ENCODE measurements at places on chromosomes 11 and 22.

DNA sequence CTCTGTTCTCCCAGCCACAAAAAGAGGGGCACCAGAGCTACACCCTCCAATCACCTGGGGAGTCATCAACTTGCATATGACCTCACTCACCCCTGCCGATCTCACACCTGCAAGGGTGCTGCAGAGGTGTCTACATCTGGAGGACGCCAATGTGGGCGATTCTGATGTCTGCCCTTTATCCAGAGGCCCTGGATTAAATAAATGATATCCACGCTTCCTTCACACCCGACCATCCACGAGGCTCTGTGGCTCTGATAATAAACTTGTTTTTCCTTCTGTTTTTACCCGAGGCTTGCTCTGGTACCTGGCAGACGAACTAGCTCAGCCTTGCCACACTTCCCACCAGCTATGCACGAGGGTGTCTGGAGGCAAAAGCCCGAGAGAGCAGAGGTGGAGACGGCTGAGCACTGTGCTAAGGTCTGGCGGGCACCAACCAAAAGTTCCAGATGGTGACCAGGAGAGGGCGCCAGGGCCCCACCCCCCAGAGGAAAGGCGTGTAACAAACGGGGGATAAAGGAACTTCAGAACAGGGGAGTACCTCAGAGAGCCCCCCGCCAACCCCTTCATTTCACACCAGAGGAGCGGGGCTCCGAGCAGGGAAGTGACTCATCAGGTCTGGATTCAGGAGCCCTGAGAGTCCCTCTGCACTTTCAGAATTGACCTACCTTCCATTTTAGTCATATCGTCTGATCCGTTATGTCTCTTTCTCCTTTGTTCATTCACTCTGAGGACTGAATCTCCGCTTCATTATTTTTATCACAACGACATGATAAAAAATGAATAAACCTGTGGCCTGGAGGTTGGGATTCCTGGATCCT, 13.5 kb downstream of the SCN3B start:
- DNase-seq: peak; percentile 57

GRCh38 chr11:126823274-126823673, 177.3 kb downstream of the KIRREL3 start:
- DNase-seq: no peak

- no peak for DNase-seq
Measured at GRCh38 chr11:115452241-115452640, 52.0 kb downstream of the CADM1 start.

GRCh38 chr11:64178951-64179639, 6.9 kb upstream of the STIP1 start:
- no peak for DNase-seq

DNA sequence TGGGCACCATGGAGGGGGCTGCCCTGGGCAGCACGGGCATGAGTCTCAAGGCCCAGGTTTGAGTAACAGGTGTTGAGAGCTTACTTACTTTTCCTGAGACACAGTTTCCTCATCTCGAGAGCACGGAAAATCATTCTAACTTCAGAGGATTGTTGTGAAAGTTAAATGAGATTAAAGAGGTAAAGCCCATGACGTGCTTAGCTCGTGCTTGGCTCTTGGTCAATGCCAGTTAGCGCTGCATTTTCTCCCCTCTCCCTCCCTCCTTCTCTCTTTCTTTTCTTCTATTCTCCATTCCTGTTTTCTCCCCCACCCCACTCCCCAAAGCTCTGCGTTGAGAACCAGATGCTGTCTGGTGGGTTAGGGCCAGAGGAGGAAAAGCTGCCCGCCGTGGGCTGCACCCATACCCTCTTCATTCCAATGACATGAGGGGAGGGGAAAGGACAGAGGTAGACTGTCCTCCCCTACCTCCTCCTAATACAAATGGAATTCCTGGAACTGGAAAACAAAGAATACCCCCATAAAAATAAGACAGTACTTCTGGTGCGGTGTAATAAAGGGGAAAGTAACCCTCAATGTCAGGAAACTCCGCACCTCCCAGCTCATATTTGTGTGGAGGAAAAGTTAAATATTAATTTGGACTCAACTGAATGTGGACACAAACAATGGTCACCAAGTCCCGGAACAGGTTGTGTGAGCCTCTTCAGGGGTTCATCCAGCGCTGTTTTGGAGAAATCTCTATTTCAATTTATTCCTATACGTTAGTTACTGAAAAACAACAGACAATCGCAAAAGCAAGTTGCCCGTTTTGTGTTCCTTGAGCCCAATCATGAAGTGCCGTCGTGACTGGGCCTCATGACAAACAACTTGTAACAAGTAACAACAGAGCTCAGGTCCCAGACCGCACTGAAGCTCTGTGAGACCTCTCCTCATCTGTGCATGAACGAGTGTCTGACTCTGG, 54.8 kb upstream of the B3GAT1 start:
- no peak for DNase-seq

DNA sequence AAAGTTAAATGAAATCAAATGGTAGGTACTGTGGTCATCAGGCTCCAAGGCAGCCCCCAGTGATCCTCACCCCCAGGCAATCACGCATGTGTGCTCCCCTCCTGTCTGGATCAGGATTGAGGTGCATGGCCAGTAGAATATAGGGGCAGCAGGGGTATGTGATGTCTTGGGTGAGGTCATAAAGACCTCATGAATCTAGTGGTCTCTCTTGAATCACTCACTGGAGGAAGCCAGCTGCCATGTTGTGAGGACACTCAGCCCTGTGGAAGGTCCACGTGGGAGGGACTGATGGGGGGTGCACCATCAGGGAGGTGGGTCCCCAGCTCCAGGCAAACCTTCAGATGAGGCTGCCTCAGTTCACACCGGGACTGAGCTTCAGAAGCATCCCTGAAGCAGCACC, 6.8 kb upstream of the IL17REL start:
- DNase-seq: no peak

GRCh38 chr11:47430524-47430923, 4.3 kb upstream of the PSMC3 start:
- no peak for DNase-seq

Data from stimulated activated naive CD4-positive, alpha-beta T cell (primary cell).